ENCODE measurements at places on chromosomes 5 and 9.

DNA sequence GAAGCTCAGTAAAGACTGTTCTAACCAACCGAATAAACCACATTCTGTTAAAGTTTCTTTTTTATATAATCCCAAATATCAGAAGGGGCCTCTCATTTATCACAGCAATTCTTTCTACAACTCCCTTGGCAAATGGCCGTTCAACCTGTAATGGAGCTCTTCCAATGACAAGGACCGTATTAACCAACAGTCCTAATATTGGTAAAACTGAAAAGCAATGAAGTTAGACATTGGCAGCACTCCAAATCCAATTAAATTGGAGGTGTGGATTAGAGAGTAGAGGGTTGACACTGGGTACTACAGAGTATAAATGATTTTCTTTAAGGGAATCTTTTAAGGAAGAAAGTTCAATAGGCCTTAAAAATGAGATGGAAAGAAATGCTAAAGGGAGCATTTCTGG is 842 bp downstream of the TMED7 start:
- no peak for DNase-seq

GRCh38 chr5:92002721-92003274 is 619.7 kb upstream of the ARRDC3 start:
- DNase-seq = no peak

GRCh38 chr9:22238809-22239684 is 207.6 kb upstream of the DMRTA1 start:
- DNase-seq = no peak

DNA sequence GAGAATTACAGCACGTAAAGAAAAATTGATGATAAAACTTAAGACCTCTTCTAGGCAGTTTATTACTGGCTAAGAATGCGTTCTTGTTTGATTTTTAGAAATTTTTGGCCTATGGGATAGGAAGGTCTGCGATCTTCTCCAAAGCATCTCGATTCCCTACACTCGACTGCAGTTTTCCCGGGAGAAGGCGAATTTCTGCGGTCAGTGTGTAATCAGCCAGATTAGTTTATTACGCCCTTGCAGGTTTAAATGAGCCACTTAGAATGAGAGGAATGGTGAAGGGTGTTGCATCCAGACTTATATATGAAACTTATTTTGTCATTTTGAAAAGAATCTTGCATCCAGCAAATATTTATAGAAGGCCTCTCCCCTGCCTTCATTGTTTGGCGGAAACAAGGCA is 1.2 kb downstream of the MTAP start:
- DNase-seq = no peak

DNA sequence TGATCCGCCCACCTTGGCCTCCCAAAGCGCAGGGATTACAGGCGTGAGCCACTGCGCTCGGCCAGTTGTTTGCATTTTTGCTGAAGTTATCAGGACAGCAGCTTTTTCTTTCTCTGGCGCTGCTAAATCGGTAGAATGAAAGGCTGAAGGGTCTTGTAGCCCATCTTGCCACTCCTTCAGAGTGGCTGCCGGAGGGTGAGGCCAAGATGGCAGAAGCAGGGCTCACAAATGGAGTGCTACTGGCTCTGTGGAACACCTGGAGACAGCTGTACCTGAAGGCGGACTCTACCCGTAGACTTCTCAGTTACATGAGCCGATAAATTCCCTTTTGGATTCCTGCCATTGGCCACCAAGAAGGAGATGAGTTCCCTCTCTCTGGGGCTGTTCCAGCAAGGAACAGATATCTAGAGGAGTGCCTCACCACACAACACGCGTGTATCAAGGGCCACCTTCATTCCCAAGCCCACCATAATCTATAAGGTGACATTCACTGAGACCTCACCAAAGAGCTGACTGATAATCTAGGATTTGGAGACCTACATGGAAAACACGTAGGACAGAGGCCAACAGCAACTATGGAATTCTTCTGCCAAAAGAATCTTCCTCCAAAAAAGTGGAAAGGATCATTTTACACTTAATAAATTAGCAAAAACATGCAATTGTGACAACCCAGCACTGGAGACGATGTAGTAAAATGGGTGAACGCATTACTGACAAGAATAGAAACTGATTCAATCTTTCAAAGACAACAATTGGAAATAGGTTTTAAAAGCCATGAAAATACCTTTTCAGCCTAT is 21.8 kb downstream of the STK10 start:
- no peak for DNase-seq

DNA sequence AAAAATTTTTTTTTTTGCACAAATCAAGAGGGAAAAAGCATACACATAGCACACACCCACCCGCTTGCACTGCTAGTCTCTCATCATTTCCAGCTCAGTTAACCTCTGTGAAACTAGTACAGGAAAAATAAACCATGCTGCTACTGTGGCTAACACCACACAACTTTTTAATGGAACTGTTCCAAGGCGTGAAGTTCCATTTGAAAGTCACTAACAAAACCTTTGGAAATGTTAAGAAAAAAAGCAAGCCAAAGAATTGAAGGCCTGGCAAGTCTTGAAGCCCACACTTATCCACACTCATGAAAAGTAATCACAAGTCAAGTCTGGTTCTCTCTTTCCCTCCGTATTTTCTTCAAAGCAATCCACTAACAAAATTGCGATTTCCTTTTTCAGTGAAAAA is 116.3 kb downstream of the FANCC start:
- DNase-seq = no peak

GRCh38 chr9:126287166-126287866 is 39.3 kb upstream of the MVB12B start:
- DNase-seq = no peak

DNA sequence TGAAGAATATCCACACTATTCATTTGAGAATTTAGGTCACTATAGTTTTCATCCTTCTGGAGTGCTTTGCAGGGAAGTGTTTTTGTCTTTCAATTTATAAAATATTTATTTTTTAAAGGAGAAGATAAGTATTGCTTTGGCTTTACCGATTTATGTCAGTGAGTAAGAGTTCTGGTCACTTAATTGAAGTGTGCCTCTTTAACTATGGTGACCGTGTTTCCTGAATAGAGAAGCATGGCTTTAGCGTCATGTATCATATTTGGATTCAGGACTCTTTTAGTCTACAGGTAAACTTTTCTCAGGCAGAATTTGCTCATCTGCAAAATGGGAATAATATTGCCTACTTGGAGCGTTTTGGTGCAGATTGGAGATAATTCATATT is 902 bp downstream of the BDP1 start:
- DNase-seq = no peak

- DNase-seq = no peak
These were observed 3.9 kb upstream of the LCN9 start for GRCh38 chr9:135659252-135659651.

- DNase-seq = no peak
These were observed 65.6 kb downstream of the COL5A1 start for GRCh38 chr9:134707031-134707680.

- no peak for DNase-seq
These were observed 67.7 kb downstream of the NDFIP1 start for GRCh38 chr5:142176255-142176654.

- DNase-seq = no peak
These were observed 46.5 kb upstream of the SYNPO start for GRCh38 chr5:150593996-150594395.

- DNase-seq = no peak
These were observed 310.8 kb downstream of the CDH12 start for GRCh38 chr5:22542340-22542739.

- DNase-seq = no peak
These were observed 8.0 kb downstream of the DMXL1 start for GRCh38 chr5:119078861-119079260.

DNA sequence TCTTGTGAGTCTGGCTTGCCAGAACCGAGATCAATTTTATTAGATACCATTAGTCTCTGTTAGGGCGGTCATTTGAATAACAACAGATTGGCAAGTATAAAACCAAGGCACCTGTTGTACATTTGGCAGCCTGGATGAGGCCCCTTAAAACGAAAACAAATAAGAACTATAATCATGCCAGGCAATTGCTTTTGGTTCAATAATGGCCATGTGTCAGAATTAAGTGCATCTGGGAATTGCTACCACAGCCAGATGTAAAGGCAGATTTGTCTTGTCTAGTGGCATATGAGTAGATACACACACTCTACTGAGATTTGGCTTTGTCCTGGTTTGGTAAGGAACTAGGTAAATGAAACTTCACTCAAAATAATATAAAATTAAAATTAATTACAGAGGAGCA is 1046.2 kb upstream of the DMAC1 start:
- no peak for DNase-seq

DNA sequence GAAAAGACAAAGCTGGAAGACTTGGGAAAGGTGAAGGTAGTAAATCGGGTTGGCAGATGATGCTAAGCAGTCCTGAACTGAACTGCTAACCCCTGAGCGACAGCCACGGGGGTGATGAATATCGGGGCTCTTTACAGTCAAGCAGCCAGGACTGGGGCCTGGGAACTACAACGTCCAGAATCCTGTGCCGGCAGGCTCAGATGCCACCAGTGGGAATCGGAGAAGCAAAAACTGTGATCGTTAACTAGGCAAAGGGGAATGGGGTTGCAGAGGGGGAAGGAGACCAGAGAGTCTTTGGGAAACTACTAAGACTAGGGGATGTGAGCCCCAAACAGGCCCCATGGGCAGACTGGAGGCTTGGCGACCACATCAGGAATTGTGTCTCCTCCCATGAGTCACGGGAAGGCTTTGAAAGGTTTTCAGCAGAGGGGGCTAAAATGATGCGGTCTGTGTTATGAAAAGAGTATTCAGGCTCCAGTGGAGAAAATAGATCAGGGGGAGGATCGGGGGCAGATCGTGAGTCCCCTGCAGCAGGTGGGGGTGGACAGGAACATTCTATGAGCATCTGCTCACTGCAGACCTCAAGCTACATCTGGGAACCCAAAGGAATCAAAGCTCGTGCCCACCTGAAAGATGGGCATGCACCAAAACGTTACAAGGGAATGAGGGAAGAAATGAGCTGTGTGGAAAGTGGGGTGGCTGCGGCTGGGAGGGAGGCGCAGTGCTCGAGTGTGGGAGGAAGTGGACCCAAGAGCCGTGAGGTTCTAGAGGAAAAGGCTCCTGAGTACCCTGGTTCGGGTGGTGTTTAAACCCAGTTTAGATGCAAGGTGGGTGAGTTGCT is 53.8 kb downstream of the HRH2 start:
- no peak for DNase-seq

- DNase-seq = no peak
These were observed 28.3 kb downstream of the BARHL1 start for GRCh38 chr9:132610661-132611060.

DNA sequence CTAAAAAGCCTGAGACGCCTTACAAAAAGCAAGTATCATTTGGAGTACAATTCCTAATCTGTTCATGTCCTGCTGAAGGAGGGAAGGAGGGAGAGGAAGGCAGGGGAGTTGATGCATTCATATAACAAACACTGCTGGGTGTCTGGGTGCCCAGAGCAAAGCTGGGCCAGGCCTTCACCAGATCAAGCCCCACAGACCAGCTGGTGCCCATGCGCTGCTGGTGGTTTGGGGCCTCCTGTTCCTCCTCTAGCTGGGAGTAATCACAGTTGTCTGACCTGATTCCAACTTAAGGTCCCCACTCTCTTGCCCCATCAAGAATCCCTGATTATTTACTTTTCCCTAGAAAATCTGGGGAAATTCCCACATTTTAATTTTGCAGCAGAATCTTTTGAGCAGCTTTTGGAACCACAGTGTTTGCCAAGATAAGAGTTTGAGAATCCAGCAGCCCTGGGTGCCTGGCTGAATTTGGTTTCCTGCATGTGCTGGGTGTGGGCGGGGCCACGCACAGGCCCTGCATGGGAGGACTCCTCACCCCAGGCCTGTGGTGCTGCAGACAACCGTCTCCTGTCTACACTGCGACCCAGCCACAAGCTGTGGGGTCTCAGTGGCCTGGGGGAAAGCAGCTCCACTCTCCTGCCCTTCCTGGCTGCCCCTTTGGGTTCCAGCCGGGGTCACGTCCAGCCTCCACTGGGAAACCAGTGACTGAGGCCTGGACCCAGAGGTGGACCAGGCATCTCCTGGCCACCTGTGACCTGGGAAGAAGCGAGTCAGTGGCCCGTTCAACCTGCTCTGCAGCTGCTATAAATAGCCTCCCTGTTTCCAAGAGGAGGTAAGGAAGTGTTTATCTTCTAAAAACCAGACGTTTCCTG is 47.5 kb downstream of the NEURL1B start:
- DNase-seq = no peak

GRCh38 chr5:138226910-138227309 is 13.8 kb upstream of the CDC23 start:
- DNase-seq = no peak

GRCh38 chr5:3317051-3317795 is 278.4 kb upstream of the IRX1 start:
- DNase-seq = no peak

- peak; percentile 62 for DNase-seq
These were observed 30.1 kb downstream of the QRFP start for GRCh38 chr9:130866474-130866965.

DNA sequence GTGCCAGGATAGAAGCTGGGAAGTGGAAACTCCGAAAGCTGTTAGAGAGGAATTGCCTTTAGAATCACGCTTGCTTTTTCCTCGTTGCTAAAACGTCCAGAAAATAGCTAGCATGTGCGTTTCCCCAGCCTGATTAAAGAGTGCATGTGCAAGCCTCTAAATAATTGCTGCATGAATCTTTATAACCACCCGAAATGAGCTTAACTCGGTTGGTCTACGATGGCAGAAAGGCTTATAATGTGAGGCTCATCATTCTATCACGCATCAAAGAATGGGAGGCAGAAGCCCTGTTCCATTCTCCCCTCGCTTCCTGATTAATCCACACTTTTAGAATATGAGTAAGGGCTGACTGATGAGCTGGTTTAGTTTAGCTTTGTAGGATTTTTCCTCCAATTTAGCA is 394.6 kb upstream of the WWC1 start:
- no peak for DNase-seq

DNA sequence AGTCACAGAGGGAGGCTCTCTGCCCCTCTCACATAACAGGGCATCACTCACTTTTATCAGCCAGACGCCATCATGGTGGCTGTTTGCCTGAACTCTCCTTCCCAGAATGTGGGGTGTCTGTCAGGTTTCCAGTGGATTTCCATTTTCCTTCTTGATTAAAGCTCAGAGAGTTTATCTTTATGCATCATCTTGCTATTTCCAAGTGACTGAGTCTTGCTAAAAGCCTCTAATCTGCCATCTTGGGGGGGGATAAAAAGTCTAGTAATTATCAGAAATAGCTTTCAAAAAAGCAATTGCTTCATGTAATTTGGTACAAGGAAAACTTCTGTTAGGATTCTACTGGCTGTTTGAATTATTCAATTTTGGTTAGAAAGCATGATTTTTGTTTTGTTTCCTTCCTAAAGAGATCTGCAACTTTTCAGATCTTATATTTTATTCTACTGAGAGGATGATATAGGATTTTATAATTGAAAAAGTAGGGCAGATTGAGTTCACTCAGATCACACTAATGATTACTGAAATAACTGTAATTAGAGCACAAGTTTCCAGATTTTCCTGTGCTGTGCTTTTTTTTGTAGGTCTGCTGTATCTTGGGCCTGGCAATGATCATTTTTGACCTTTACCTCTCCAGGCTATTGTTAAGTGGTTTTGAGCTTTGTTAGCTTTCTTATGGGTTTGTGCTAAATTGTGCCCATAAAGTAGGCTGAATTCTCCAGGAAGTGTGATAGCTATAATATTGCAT is 661.5 kb downstream of the TLE4 start:
- DNase-seq = no peak

All from stimulated activated CD4-positive, alpha-beta T cell treated with anti-CD3 and anti-CD28 coated beads, Interleukin-12 subunit alpha, Interleukin-12 subunit beta, amount 100 ng/mL, for 48 hours (primary cell).